ELF-1 (cell line): ENCODE measurements at places on chromosomes 6 and 20.

GRCh38 chr6:24536466-24536865 lies 41.7 kb downstream of the ALDH5A1 start:
- DNase-seq: no peak

DNA sequence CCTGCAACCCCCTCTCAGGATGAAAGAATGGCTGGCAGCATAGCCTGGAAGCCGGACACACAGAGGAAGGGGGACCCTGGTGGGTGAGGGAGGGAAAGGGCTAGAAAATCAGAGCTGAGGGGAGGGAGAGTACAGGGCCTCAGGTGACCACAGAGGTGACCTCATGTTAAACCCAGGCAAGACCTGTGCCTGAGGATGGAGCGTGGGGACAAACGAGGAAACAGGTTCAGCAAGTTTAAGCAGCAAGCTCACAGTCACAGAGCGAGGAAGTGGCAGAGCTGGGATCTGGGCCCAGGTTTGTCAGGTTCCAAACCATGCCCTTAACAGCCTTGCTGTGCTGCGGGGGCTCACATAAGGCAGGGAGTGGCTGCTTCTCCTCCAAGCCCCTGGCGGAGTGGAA lies 4.0 kb upstream of the BPI start:
- DNase-seq: peak; percentile 88

DNA sequence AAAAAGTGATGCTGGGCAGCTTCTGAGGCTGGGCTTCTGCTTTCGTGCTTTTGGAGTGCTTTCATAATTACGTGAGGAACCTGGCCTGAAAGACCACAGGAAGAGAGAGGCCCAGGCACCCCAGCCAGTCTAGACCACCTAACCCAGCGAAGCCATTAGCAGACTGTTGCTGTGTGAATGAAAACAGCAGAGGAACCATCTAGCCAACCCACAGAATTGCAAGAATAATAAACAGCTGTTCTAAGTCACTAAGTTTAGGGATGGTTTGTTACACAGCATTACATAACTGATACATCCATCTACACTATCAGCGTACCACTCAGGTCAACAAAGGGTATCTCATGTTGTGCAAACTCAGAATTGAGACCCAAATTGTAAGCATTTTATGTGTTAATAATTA lies 34.5 kb downstream of the FGD2 start:
- DNase-seq: no peak

DNA sequence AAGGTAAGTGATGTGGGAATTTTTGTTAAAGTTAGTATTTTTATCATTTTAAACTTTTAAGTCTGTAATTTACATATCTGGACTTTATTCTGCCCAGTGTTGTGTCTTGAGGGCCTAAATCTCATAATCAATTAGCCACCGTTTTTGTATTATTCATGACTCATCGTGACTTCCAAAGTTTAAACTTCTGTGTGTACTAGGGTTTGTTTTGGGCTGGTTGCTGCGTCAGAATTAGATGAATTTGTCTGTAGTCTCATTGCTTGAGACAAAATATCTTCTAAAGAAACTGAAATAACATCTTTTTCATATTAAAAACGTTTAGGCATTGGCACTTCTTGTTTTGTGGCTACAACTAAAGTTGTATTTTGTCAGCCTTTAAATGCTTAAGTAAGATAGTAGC lies 41.3 kb downstream of the CDYL start:
- no peak for DNase-seq

GRCh38 chr20:60812561-60812960 lies 439.5 kb upstream of the CDH4 start:
- DNase-seq: no peak

GRCh38 chr20:41167481-41168253 lies 30.3 kb downstream of the PLCG1 start:
- DNase-seq: no peak

- DNase-seq: no peak
Measured at GRCh38 chr6:87830907-87831306, 128.9 kb upstream of the AKIRIN2 start.

DNA sequence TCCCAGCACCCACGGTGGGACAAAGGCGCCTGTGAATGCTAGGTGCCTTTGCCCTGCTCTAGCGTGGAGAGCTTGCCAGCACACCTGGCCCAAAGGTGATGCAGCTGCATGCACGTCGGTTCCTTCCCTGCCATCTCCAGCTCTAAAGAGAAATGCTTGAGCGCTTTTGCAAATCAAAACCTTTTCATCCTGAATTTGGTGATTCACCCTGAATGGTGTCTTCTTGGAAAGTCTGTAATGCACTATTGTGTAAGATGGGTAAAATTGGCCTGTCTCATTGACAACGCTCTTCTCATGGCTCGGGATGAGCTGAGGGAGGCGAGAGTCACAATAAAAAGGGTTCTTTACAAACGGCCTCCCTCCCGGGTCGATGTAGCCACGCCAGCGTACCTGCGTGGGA lies 103.1 kb upstream of the ID4 start:
- peak; percentile 3 for DNase-seq

GRCh38 chr6:88455317-88455716 lies 289.2 kb upstream of the CNR1 start:
- no peak for DNase-seq

DNA sequence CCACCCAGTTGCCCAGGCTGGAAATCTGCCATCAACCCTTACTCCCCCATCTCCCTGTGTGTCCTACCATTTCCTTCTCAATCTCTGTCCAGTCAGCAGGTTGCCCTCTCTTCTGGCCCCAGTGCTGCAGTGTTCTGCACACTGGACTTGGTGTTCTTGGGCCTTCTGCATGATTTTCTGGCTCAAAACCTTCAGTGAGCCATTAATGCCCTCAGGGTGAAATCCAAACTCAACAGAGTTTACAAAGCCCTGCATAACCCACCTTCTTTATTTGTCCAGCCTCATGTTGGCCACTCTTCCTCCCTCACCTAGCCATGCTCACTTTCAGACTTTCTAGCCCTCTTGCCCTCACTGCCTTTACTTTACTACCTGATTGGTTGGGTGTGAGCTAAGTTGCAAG lies 5.0 kb upstream of the GSTA3 start:
- no peak for DNase-seq

DNA sequence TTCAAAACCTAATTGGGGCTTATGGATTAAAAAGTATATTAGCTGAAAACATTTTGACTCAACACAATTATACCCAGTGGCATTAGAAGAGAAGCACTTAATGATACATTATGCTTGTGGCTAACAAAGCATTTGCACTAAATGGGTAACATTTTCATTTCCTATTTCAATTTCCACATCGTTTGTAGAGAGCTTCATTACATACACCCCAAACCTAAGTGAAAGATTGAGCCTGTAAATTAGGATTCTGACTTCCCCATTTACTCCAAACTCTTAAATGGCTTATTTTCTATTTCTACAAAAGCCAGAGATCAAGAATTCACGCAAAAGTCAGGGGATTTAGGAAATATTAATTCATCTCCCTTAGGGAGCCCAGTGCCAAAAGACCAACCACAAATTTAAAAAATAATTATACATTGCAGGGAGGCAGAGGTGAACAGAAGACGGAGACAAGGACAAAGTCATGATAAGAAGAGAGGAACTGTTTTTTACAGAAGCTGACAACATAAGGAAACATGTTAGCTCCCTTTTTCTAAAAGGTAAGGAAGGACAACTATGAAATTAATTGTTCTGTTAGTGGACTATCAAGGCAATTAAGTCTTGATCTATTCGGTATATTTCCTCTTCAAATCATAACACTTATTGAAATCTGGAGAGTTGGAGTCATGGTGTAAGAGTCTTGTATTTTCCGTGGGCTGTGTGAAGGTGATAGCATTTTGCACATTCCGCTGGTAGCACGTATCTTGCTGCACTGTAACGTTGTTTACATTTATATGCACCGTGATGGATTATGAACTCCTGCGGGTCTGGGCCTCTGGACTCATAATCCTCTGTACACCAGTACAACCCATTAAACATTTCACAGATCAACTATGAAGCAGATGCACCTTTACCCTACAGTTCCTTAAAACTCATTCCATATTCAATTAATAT lies 24.8 kb upstream of the EZR start:
- DNase-seq: no peak

GRCh38 chr6:135627092-135627715 lies 129.7 kb upstream of the AHI1 start:
- DNase-seq: no peak

GRCh38 chr6:62805431-62805830 lies 405.8 kb upstream of the FKBP1C start:
- DNase-seq: no peak

DNA sequence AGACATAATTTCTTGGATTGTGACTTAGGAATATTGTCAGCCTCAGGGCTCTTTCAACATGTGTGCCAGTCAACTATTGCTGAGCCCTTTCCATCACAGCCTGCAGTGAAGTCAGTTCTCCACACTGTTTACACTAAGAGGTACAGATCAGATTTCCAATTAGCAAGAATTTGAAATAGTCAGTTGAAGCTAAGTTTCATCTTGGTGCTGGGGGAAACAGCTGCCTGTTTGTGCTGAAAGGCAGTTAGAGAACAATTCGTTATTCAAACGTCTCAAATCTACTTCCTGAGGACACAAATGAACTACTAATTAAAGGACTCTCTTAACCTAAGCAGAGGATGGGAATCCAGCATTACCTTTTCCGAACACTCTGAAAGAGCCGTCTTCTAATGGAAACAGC lies 25.9 kb downstream of the ADGRF1 start:
- peak; percentile 21 for DNase-seq

GRCh38 chr6:75609639-75610590 lies 8.2 kb downstream of the SENP6 start:
- no peak for DNase-seq

DNA sequence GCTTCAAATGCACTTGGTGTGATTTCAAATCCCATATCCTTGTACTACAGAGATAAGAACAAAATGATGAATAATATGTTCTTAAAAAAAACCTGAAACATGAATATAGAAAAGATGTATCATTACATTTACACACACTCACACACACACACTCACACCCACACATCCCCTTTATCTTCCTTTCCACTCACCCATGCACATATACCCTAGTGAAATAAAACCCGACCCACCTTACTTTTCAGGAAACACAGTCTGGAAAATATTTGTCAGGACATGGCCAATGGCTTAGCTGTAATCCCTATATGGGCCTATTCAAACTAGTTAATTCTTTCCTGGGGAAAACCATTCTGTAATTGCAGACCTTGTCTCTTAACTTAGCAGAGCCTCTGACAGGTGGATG lies 60.8 kb upstream of the EDN1 start:
- no peak for DNase-seq

GRCh38 chr6:5898563-5898962 lies 108.2 kb downstream of the NRN1 start:
- no peak for DNase-seq

- no peak for DNase-seq
Measured at GRCh38 chr6:169169375-169169774, 84.3 kb downstream of the THBS2 start.

GRCh38 chr6:145485288-145485687 lies 250.0 kb downstream of the EPM2A start:
- no peak for DNase-seq

GRCh38 chr6:81934936-81935335 lies 182.5 kb upstream of the TENT5A start:
- DNase-seq: no peak

DNA sequence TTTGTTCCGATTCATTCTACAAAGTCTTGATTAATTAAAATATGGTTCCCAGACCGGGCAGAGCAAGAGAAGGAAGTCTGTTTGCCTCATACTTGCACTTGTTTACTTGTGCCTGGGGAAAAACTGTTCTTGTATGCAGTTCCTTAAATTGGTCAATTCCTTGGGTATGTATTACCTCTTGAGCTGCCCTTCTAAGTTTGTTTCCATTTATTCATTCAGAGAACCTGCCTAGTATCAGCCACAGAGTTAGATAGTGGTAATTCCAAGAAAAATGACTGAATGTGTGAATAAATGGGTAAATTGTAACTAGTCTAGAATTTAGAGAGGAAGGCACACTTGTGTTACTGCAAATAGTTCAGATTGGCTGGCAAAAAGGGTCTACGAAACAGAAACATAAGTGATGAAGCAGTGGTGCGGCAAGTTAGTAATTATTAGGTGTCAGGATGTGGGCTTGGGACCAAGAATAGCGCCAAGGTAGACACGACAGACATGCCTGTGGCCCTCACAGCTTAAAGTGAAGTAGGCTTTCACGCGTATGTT lies 525 bp upstream of the MAK start:
- no peak for DNase-seq
